ENCODE measurements at places on chromosomes 3 and 15. TPM values are rescaled to one million over a fixed set of nuclear protein-coding genes. Genes with fewer than 3 reads are reported as not detected.

The RLBP1 gene
- total RNA-seq: 0.53 TPM

The TM4SF1 gene
- total RNA-seq: not detected

The SLC28A1 gene
- total RNA-seq: not detected

The ZBED2 gene
- 360 TPM for total RNA-seq

The STRA6 gene
- total RNA-seq: 0.46 TPM

The POTEB2 gene
- not detected for total RNA-seq

The SEMA6D gene
- total RNA-seq: not detected

The FRMD5 gene
- total RNA-seq: 0.60 TPM

The GOLGA8J gene
- not detected for total RNA-seq

The ROBO1 gene
- 3.0 TPM for total RNA-seq

The TRIM42 gene
- total RNA-seq: not detected

The PDCD6IP gene
- 185 TPM for total RNA-seq

The SH2D7 gene
- total RNA-seq: not detected

The LHFPL4 gene
- not detected for total RNA-seq

The TICRR gene
- 23.4 TPM for total RNA-seq

All from activated T-cell treated with anti-CD3 and anti-CD28 coated beads, Interleukin-2, amount 50 U/mL, for 72 hours (primary cell).